ENCODE measurements at places on chromosomes 13 and 19. TPM values are rescaled to one million over a fixed set of nuclear protein-coding genes. Genes with fewer than 3 reads are reported as not detected.

The PSG4 gene
- 5.7 TPM for polyA plus RNA-seq

The GRIK5 gene
- 0.10 TPM for polyA plus RNA-seq

The PGLYRP1 gene
- not detected for polyA plus RNA-seq

The MEIS3 gene
- 51.3 TPM for polyA plus RNA-seq

- no peak for DNase-seq
Measured at GRCh38 chr13:44417446-44417845, 43.8 kb downstream of the SERP2 start.

- no peak for DNase-seq
Measured at GRCh38 chr13:51807041-51807440, 3.1 kb upstream of the DHRS12 start.

GRCh38 chr13:85278851-85279250 lies 520.4 kb downstream of the SLITRK6 start:
- DNase-seq, result no peak

GRCh38 chr13:48562296-48563066 lies 29.6 kb upstream of the RCBTB2 start:
- DNase-seq, result no peak

DNA sequence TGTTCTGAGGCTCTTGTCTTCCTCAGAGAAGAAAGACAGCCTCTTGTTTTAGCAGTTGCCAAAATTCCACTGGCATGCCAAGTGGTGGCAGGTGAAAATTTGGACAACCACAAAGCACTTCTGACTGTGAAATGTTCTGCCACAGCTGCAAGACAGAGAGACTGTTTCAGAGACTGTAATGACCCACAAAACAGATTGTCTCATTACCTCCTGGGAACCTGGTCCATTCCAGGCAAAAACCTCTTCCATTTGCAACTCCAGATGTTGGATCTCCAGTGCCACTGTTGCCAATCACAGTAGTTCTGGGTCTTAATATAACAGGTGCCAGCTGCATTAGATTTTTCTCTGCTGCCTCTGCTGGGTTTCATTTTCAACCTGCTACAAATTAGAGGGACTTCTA lies 911.5 kb downstream of the UQCRFS1 start:
- DNase-seq, result no peak

All from BJ (cell line).